HepG2 (cell line): ENCODE measurements at places on chromosomes 6 and 20. TPM values are rescaled to one million over a fixed set of nuclear protein-coding genes. Genes with fewer than 3 reads are reported as not detected.

Gene TREML2
- not detected in 2 replicates for total RNA-seq

Gene UTRN
- total RNA-seq, result 85.4 and 102 TPM in 2 replicates

Gene SNRPB2
- 204 and 278 TPM in 2 replicates for total RNA-seq

Gene KIAA1755
- total RNA-seq, result 0.04 and 0.07 TPM in 2 replicates

Gene B4GALT5
- total RNA-seq, result 26.7 and 30.9 TPM in 2 replicates

Gene HNF4A
- 169 and 190 TPM in 2 replicates for total RNA-seq

Gene SLC22A3
- 20.1 and 31.5 TPM in 2 replicates for total RNA-seq

Gene TFB1M
- total RNA-seq, result 122 and 149 TPM in 2 replicates

GRCh38 chr20:13755809-13756208 is 28.9 kb downstream of the ESF1 start:
- H3K27ac ChIP-seq, result no peak overlapping the region
- no peak for DNase-seq
- no peaks in the 10 kb centered on the region for H3K4me1 ChIP-seq
- no peak overlapping the region for H3K4me3 ChIP-seq

DNA sequence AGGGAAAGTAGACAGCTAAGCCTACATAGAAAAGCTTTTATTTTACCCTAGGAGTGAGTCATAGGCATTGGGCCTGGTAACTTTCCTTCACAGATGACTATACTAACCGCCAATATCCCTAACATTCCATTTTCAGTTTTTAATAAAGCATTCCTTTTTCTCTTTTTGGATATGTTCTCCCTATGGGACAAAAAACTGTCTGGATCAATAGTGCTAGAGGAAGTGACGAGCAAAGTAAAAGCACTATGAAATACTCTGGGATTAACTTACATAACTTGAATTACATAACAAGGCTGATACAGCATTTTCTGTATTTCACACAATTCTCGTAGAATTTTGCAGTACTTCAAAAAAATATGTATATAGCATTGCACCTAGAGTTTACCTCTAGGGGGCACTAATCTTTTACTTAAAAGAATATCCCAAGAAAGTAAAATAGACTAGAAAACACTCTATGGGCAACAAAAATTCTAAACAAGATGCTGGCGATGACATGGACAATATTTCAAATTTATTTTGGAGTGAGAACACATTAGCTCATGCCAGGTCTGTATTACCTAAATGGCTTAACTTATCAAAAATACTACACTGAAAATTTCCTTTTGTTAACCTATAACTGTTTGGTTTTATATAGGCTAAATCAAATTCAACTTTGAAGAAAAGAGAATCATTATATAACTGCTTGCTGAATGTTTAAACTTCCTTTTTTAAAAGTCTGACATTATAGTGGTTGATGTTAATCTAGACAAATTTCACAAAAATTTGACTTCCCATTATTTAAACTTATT is 66.3 kb upstream of the DST start:
- H3K27ac ChIP-seq, result no peak overlapping the region
- H3K27me3 ChIP-seq, result no peaks in the 10 kb centered on the region
- H3K4me3 ChIP-seq, result no peak overlapping the region
- H3K4me1 ChIP-seq, result peaks cover 23% of the 10 kb centered on the region
- H3K36me3 ChIP-seq, result no peaks in the 10 kb centered on the region

DNA sequence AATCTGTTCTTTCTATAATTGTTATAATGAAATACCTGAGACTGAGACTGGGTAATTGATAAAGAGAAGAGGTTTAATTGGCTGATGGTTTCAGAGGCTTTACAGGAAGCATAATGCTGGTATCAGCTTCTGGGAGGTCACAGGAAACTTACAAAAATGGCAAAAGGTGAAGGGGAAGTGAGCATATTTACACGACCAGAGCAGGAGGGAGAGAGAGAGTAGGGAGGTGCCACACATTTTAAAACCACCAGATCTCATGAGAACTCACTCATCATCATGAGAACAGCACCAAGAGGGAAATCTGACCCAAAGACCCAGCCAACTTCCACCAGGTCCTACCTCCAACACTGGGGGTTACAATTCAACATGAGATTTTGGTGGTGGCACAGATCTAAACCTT is 2.6 kb upstream of the SIRPB1 start:
- H3K27ac ChIP-seq, result no peak overlapping the region
- no peaks in the 10 kb centered on the region for H3K4me1 ChIP-seq
- no peaks in the 10 kb centered on the region; the same call in 1 of the 2 replicates for H3K27me3 ChIP-seq
- DNase-seq, result peak; percentile 0

DNA sequence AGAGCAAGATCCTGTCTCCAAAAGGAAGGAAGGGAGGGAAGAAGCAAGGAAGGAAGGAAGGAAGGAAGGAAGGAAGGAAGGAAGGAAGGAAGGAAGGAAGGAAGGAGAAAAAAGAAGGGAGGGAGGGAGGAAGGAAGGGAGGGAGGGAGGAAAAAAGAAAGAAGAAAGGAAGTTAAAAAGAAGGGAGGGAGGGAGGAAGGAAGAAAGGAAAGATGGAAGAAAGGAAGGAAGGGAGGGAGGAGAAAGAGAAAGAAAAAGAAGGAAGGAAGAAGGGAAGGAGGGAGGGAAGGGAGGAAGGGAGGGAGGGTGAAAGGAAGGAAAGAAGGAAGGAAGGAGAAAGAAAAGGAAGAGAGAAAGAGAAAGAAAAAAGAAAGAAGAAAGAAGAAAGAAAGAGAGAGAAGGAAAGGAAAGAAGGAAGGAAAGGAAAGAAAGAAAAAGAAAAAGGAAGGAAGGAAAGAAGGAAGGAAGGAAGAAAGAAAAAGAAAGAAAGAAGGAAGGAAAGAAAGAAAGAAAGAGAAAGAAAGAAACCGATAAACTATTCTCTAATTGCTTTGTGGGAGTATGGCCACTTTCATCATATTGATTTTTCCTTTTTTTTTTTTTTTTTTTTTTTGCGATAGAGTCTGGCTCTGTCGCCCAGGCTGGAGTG is 9.5 kb downstream of the HLA-DRA start:
- H3K4me3 ChIP-seq, result no peak overlapping the region
- H3K4me1 ChIP-seq, result no peaks in the 10 kb centered on the region
- H3K27me3 ChIP-seq, result no peaks in the 10 kb centered on the region
- no peaks in the 10 kb centered on the region for H3K36me3 ChIP-seq
- no peak for DNase-seq

GRCh38 chr6:12969966-12970365 is 253.4 kb downstream of the PHACTR1 start:
- no peak overlapping the region for H3K4me3 ChIP-seq
- no peak overlapping the region for H3K27ac ChIP-seq
- no peaks in the 10 kb centered on the region for H3K36me3 ChIP-seq
- no peak for DNase-seq
- peaks cover 26% of the 10 kb centered on the region; the same call in 2 of the 3 replicates for H3K27me3 ChIP-seq

- no peak for DNase-seq
Measured at GRCh38 chr20:49937027-49937929, 1.1 kb downstream of the RNF114 start.

DNA sequence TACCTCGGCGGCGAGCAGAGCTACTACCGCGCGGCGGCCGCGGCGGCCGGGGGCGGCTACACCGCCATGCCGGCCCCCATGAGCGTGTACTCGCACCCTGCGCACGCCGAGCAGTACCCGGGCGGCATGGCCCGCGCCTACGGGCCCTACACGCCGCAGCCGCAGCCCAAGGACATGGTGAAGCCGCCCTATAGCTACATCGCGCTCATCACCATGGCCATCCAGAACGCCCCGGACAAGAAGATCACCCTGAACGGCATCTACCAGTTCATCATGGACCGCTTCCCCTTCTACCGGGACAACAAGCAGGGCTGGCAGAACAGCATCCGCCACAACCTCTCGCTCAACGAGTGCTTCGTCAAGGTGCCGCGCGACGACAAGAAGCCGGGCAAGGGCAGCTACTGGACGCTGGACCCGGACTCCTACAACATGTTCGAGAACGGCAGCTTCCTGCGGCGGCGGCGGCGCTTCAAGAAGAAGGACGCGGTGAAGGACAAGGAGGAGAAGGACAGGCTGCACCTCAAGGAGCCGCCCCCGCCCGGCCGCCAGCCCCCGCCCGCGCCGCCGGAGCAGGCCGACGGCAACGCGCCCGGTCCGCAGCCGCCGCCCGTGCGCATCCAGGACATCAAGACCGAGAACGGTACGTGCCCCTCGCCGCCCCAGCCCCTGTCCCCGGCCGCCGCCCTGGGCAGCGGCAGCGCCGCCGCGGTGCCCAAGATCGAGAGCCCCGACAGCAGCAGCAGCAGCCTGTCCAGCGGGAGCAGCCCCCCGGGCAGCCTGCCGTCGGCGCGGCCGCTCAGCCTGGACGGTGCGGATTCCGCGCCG is 994 bp downstream of the FOXC1 start:
- H3K36me3 ChIP-seq, result no peaks in the 10 kb centered on the region
- DNase-seq, result peak; percentile 27
- H3K27me3 ChIP-seq, result peaks cover 22% of the 10 kb centered on the region

- H3K36me3 ChIP-seq, result no peaks in the 10 kb centered on the region
- H3K27me3 ChIP-seq, result no peaks in the 10 kb centered on the region
- H3K27ac ChIP-seq, result no peak overlapping the region
- no peak overlapping the region for H3K4me3 ChIP-seq
Measured at GRCh38 chr6:99241905-99242534, 107.5 kb downstream of the FAXC start.

DNA sequence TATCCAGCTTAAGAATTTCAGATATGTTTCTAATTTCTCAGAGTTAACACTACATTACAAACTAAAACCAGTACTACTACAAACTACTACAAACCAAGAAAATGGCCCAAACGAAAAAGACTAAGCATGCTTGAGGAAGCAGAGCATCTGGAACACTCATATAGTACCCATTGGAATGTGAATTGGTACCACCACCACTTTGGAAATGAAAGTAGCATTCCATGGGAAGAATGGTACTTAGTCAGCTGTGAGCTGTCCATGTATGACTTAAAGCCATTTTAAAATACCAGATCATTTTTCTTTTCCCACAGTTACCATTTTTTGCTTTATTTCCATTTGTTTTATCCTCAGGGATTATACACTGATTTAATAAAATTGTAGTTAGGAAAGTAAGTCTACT is 30.5 kb downstream of the FBXO9 start:
- no peaks in the 10 kb centered on the region for H3K4me1 ChIP-seq
- H3K27ac ChIP-seq, result no peak overlapping the region
- peaks cover 84% of the 10 kb centered on the region for H3K36me3 ChIP-seq
- no peak overlapping the region for H3K4me3 ChIP-seq
- no peaks in the 10 kb centered on the region for H3K27me3 ChIP-seq
- DNase-seq, result no peak

DNA sequence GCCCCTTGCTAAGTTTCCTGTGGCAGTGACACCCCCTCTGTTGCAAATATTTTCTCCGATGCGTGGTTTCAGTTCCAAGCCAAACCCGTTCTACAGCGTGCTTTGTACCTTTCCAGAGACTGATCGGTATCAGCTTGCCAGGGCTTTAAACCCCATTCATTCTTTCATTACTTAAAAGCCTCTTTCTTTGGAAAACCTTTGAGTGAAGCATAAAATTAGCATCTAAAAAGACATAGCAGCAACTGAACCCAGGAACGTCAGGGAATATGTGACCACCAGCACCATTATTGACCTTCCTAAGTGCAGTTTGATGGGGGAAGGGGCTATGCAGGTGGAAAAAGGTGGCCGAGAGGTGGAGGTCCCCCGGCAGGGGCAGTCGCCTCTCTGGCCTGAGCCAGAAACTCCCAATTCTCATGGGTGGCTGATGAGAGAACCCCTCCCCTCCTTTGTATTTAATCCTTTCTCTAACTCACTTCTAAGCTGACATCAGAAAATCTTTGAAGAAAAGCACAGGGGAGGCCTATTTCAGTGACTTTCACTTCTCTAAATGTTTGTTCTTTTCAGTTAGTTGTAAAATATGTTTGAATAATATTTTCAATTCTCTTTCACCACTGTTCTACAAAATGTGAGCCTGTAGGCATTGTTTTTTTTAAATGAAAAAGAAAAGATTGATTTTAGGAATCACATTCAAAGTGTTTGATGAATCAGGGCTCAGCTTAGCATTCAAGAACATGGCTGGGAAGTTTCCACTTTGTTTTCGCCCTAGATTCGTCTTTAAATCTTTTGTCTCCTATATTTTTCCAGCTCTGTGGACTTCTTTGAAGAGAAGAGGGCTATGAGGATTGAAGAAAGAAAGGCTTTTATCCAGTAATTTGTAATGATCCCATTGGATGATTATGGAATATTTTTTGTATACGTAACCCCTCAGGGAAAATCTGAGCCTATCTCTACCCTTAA is 89.2 kb downstream of the RSPH3 start:
- no peak overlapping the region for H3K4me3 ChIP-seq
- no peak for DNase-seq
- H3K27ac ChIP-seq, result no peak overlapping the region

GRCh38 chr20:46150943-46151342 is 32.8 kb downstream of the CD40 start:
- no peak overlapping the region for H3K27ac ChIP-seq
- no peaks in the 10 kb centered on the region for H3K36me3 ChIP-seq
- H3K4me3 ChIP-seq, result no peak overlapping the region
- DNase-seq, result no peak
- H3K27me3 ChIP-seq, result peaks cover 2% of the 10 kb centered on the region; the same call in 1 of the 2 replicates

GRCh38 chr6:131255911-131256310 is 120.6 kb downstream of the AKAP7 start:
- H3K27ac ChIP-seq, result no peak overlapping the region
- H3K4me1 ChIP-seq, result peaks cover 23% of the 10 kb centered on the region
- no peaks in the 10 kb centered on the region for H3K36me3 ChIP-seq
- H3K27me3 ChIP-seq, result no peaks in the 10 kb centered on the region
- no peak overlapping the region for H3K4me3 ChIP-seq

- no peak overlapping the region for H3K27ac ChIP-seq
- H3K4me1 ChIP-seq, result no peaks in the 10 kb centered on the region
- H3K36me3 ChIP-seq, result no peaks in the 10 kb centered on the region
- H3K27me3 ChIP-seq, result no peaks in the 10 kb centered on the region
Measured at GRCh38 chr6:136566851-136567250, 16.6 kb upstream of the MAP7 start.

- no peaks in the 10 kb centered on the region for H3K36me3 ChIP-seq
- no peak overlapping the region for H3K27ac ChIP-seq
- H3K4me3 ChIP-seq, result no peak overlapping the region
- no peaks in the 10 kb centered on the region for H3K4me1 ChIP-seq
- DNase-seq, result no peak
- no peaks in the 10 kb centered on the region for H3K27me3 ChIP-seq
Measured at GRCh38 chr6:14841901-14842421, 403.9 kb upstream of the JARID2 start.

GRCh38 chr20:49267327-49267726 is 10.5 kb downstream of the ZNFX1 start:
- DNase-seq, result no peak
- no peaks in the 10 kb centered on the region for H3K27me3 ChIP-seq
- no peak overlapping the region for H3K27ac ChIP-seq
- peaks cover 46% of the 10 kb centered on the region for H3K36me3 ChIP-seq
- no peak overlapping the region for H3K4me3 ChIP-seq

DNA sequence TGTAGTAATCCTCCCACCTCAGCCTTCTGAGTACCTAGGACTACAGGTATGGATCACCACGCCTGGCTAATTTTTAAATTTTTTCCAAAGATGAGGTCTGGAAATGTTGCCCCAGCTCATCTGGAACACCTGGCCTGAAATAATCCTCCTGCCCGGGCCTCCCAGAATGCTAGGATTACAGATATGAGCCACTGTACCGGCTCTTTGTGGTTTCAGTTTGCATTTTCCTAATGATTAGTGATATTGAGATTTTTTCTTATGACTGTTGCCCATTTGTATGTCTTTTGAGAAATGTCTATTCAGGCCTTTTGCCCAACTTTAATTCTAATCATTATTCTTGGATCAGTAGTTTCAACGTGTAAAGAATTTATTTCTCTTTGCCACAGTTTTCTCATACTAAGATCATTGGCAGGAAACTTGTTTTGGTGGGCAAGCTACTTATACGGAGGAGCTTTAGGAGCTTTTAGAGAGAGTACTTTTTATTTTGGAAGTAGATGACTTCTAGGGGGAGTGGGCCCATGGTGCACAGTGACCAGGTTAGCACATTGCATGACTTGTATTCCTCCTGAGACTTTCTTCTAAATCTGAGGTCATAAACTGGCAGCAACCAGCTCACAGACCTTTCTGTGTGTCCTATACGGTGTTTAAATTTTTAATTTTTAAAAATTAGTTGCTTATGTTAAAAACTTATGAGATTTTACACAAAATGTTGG is 62.3 kb downstream of the STK4 start:
- no peaks in the 10 kb centered on the region for H3K4me1 ChIP-seq
- no peak overlapping the region for H3K4me3 ChIP-seq
- H3K36me3 ChIP-seq, result peaks cover 75% of the 10 kb centered on the region
